ENCODE measurements at places on chromosomes 7 and 10. TPM values are rescaled to one million over a fixed set of nuclear protein-coding genes. Genes with fewer than 3 reads are reported as not detected.

GRCh38 chr7:41114131-41114530 is 588.8 kb downstream of the INHBA start:
- DNase-seq = no peak

GRCh38 chr7:130205084-130205947 is at the start of gene TMEM209:
Gene TMEM209 (minus strand): TSS chr7:130205406. CDS start chr7:130205375, 31 bp downstream.
- DNase-seq = peak; percentile 86

DNA sequence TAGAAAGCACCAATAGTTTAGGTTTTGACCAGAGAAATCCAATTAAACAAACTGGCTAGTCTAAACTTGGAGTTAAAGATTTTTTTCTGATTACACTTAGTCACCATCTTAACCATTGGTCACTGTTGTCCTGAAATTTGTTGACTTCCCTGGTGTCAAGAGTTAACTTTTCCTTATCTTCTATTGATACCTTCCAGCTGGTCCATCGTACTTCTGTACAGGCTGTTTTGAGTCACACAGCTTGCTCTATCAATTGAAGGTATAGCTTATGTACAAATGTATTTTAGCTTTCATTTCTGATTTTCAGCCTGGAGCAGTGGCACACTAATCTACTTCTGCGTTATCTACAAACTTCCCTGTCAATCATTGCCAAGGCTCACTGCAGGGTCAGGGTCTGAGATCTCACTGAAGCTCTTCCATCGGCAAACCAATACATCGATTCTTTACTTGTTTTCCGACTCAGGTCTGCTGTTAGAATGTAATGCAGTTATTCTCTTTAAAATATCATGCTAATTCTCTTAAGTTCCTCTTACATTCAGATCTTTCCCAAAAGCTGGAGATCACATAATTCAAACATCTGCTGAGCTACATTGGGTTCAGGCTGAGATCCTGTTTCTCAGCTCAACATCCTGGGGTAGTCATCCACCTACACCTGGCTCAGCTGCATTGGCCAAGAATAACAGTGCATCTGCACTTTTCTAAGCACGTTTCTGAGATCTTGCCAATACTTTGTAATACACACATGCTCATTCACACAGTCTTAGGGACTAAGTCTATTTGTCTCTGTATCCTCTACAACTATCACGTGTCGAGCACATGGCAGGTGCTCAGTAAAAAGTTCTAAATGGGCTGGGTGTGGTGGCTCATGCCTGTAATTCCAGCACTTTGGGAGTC is 11.3 kb downstream of the MRPS33 start:
- no peak for DNase-seq

DNA sequence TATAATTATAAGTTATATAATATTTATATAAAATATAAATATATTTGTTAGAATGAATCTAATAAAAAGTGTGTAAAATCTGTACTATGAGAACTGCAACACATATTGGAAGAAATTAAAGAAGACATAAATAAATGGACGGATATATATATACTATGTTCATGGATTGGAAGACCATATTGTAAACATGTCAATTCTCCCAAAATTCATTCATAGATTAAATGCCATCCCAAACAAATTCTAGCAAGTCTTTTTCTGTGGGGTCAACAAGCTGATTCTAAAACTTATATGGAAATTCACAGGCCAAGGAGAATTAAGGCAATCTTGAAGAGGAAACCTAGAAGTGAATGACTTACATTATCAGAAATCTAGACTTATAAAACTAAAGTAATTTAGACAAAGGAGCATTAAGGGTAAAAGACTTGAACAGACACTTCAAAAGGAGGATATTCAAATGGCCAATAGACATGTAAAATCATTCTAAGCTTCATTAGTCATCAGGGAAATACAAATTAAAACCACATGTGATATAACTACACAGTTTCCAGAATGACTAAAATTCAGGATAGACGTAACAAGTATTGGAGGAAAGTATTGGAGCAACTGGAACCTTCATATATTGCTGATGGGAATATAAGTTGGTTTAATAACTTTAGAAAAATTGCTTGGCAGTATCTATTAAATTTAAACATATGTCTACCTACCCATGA is 225.9 kb downstream of the EMX2 start:
- no peak for DNase-seq

- no peak for DNase-seq
Observed at GRCh38 chr10:28181478-28182096, 121.3 kb downstream of the MPP7 start.

DNA sequence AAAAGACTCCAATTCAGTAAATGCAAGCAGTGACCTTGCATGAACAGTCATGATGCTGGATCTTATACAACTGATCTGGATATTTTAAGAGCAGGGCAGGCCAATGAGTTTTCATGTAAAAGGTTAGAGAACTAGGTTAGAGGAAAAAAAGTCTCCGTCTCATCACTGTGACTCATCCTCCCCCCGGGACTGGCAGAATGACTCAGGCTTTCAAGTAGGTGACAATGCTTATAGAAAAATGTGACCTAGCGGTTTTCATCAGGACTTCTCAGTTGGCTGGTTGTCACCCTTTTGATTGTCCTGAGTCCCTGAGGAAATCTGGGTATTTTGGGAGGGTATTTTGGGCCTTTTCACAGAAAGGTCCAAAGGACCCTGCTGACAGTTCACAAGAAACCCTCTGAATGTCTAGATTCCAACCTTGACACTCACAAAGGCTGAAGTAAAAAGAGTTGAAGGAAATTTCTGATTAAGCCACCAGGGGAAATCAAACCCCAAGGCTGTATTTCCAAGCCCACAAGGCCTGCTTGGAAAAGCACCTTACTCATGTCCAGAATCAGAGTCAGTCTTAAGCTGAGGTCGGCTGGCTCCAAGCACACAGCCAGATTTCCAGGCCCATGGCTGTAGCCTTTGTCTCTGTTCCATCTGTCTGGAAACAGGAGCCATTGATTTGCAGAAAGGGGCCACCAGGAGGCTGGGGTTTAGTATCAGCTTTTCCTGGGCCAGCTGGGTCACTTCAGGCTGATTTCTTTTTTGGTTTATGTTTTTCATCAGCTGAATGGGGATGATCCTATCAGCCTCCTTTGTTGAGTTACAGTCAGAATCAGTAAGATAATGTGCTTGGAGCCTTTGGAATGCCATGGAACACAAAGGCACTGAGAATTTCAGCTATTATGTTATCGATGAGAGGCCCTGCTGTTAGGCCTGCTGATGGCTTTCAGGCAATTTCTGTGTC is 226.4 kb upstream of the HABP2 start:
- peak; percentile 86 for DNase-seq

- DNase-seq = no peak
Observed at GRCh38 chr7:20236790-20237189, 19.6 kb upstream of the MACC1 start.

DNA sequence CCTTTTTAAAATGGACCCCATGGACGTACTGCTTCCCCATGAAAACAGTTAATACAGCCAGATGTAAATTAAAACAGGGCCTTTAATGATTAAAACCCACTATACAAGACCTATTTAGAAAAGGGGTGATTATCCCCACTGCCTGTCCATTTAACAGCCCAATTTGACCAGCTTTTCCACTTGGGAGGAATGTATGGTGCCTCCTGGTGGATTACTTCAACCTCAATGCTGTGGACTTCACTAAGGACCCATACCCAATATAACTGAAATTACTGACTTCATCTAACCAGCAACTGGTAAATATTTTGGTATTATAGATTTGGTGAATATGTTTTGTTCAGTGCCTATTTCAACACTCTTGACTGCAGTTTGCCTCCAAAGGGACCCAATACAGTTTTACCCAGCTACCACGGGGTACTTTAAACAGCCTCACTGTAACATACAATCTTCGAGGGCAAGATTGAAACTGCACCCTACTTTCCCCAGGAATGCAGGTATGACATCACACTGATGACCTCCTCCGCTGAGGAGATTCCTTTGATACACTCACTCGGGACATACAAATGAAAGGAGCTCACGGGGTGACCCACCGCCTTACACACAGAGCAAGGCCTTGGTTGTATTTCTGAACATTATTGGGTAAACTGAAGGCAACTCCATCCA is 192.8 kb downstream of the DNAJC1 start:
- DNase-seq = no peak

DNA sequence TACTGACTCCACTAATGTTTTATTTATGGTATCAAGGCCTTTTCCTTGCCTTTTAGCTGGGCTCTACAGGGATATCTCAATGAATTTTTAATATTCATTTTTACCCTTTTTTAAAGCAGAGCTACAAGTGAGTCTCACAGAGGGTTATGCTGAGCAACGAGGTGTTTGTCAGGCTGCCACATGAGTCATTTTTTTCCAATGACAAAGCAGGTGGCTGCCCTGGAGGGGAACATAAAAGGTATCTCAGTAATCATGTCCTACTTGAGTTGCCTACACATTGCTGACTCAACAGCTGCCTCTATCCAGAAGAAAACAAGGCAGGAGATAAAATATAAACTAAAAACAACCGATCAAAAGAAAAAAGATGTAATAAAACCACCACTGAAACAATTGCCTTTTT is 1004.9 kb upstream of the POT1 start:
- no peak for DNase-seq

- DNase-seq = peak; percentile 16
Observed at GRCh38 chr10:128036746-128037543, 89.3 kb downstream of the MKI67 start.

DNA sequence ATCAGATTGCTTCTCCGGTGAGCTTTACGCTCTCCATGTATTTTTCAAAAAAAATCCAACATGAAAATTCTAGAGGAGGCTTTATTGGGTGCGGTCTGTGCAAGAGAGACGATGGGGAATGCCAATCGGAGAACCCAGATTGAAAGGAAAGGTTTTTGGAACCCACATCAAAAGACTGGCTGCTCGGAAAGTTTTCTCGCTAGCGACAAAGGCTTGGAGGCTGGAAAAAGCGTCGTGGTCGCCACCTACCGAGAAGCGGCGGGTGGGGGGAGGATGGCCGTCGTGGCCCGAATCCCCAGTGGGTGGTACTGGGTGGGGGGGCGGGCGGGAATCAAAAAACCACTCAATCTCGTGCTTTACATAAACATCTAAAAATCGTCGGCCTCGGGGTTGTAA is 1.1 kb upstream of the GTF2I start:
- DNase-seq = peak; percentile 44

DNA sequence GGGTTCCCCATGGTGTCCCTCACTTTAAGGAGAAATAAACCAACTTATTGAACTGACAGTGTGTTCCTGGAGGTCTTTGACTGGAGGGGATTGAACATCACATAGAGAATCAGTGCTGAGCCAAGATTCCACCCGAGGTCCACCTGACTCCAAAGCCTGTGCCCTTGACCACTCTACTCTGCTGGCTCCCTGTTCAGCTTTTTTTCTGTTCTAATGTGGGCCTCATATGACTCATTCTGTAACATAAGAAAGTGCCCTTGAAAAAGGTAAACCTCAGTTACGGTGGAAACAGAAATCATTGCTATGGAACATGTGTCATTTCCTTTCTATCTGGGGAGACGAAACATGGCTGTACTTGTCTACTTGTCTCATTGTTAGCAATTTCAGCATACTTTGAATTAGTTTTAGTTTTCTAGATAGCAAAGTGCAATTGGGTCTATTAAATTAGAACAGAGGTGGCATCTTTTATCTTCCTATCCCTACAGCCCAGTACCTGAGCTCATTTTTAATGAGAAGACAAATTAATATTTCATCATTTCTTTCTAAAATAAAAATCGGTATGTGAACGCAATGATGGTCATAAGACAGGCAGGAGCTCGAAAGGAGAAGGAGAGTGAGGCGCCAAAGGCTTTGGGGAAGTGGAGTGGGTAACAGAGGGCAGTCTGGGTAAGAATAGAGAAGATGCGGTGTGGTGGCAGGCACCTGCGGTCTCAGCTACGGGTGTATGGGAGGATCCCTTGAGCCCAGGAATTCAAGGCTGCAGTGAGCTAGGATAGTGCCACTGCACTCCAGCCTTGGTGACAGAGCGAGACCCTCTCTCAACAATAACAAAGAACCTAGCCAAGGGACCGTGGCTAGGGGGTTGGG is 1.5 kb downstream of the GSDME start:
- DNase-seq = no peak

- DNase-seq = peak; percentile 32
Observed at GRCh38 chr10:62815381-62816075, 638 bp downstream of the EGR2 start.

Gene LRMDA
- polyA plus RNA-seq = 5.1 TPM

Gene TAS2R4
- polyA plus RNA-seq = 0.22 TPM

Gene PPP1R3C
- polyA plus RNA-seq = 10.9 TPM

Gene NYAP1
- 3.7 TPM for polyA plus RNA-seq

Gene RBP4
- polyA plus RNA-seq = 6.0 TPM

Gene CYP3A4
- polyA plus RNA-seq = not detected

Gene ST8SIA6
- polyA plus RNA-seq = 0.20 TPM

Gene GOLGA7B
- polyA plus RNA-seq = 1.5 TPM

Gene CCDC136
- polyA plus RNA-seq = 3.6 TPM

Gene PLCE1
- polyA plus RNA-seq = 10.7 TPM

Gene PTF1A
- not detected for polyA plus RNA-seq

Gene BEND7
- 10.4 TPM for polyA plus RNA-seq

Gene VSTM2A
- not detected for polyA plus RNA-seq
